CD8-positive, alpha-beta memory T cell (primary cell): ENCODE measurements at places on chromosomes 7 and 10.

GRCh38 chr7:152086513-152086912, 61.0 kb downstream of the GALNT11 start:
- DNase-seq: no peak

- no peak for DNase-seq
These were observed 51.2 kb upstream of the NXPH1 start for GRCh38 chr7:8382004-8382730.

DNA sequence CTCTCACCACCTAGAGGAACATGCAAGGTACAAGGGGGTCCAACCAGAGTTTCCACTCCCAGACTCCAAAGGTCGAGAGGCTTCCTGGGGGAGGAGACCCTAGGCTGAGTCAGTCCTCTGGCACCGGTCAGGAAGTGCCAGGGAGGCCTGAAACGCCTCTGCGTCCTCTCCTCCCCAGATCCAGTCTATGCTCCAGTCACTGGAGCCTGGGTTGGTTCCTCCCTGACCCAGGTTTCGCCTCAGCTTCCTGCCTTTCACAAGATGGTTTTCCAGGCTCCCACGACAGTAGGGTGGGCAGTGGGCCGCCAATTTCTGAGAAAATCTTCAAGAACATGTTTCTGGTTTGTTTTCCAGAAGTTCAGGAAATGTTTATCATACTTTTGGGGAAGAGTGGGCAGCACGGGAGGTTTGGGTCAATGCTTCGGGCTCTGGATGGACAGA, 30.0 kb downstream of the DUSP5 start:
- no peak for DNase-seq

GRCh38 chr10:80137031-80137862, 4.7 kb downstream of the PLAC9 start:
- no peak for DNase-seq

DNA sequence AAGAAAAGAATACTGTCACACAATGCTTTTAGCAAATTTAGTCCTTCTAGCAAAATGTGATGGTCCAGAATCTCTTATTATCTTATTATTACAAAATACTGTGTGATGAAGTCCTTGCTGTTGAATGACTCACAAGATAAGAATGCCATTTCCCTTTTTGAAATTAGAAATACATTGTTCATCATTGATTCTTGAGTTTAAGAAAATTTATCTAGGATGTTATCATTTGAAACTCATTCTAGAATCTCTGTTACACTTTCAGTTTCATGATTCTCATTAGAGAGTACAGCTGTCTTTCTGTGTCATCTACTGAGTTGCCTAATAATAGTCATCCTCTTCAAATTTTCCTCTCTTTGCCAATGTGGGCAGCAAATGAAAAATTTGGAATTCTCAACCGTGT, 9.6 kb downstream of the ZKSCAN5 start:
- DNase-seq: no peak

DNA sequence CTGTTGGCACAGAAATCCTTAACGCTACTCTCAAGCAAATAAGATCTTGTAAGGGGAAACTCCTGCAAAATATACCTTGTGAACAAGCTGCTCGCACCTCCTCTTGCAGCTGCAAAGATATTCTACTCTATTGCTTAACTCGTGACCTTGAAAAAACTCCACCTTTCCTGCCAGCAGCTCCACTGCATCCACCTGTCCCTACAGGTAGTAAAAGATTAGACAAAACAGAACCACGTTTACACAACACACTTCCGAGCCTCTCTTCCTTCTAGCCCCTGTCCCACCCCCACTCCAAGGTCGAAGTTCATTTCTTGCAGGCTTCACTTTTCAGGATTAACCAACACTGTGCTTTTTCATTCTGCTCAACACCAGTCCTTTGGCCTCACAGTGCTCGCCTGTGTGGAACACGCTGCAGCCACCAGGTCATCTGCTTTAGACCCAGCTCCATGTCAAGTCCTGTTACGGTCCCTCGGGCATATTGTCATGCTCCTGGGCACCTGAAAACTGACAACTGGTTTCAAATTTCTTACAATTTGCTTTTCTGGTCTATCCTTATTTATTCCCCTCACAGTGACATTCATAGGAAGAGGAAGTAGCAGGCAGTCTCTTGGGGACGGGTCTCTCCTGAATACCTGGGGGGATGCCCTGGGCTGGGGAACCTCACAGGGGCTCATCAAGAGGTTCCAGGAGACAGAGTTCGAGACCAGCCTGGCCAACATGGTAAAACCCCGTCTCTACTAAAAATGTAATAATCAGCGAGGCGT, 165.8 kb upstream of the KLF14 start:
- no peak for DNase-seq
